Activated T-helper 17 cell treated with anti-CD3 and anti-CD28 coated beads, Interleukin-2, amount 50 U/mL, for 72 hours (primary cell): ENCODE measurements at places on chromosomes 3 and 15. TPM values are rescaled to one million over a fixed set of nuclear protein-coding genes. Genes with fewer than 3 reads are reported as not detected.

The PPP2R3A gene
- total RNA-seq: 0.79 TPM

The EDEM1 gene
- total RNA-seq: 145 TPM

- ATAC-seq: no peak
Measured at GRCh38 chr3:12753275-12754028, 5.6 kb downstream of the TMEM40 start.

- ATAC-seq: no peak
Measured at GRCh38 chr15:58288592-58288991, 143.2 kb upstream of the LIPC start.

DNA sequence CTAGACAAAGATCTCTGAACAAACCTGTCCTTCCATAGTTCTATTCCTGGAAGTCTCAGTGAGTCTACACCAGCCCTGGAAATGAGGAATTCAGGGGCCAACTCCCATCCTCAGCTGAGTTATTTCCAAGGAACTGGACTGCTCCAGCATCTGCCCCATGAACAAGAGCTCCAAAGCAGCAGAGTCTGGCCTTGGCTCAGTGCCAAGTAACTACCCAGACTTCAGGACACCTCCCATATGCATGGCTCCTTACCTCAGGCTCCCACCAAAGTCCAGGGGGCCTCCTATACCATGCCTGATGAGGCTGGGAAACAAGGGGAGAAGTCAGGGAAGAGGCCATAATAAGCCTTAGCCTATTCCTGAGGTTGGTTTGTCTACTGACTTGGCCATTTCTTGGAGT lies 45.0 kb downstream of the FAIM start:
- ATAC-seq: no peak

GRCh38 chr3:57770009-57770827 lies 14.1 kb downstream of the SLMAP start:
- no peak for ATAC-seq
